ENCODE measurements at places on chromosomes 4 and X.

DNA sequence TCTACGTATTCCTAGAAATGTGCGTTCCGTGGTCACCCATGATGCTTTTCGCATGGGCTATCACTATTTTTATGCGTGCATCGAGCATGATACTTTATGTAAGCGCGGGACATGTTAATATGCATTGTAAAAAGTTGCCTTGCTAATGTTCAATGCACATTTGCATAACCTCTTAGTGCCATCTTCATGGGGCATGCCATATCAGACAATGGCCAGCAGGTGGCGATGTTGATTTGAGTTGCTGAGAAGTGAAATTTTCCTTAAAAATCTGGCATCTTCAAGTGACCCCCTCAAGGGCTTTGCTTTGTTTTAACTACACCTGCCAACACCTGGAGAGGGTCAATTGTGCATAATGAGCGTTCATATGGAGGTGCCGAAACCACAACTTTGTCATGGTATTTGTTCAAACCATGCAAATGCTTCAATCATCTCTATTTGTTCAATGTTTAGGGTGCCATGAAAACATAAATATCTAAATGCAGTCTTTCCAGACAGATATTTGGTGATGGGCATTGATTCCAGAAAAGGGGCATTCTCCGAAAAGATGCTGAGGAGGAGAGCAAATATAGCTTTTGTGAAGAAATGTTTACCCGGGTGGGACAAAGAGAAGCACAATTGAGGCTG is 833.9 kb upstream of the PRKX start:
- DNase-seq: peak; percentile 57

GRCh38 chrX:119693996-119694451 is 1.1 kb upstream of the SEPTIN6 start:
- no peak for DNase-seq

DNA sequence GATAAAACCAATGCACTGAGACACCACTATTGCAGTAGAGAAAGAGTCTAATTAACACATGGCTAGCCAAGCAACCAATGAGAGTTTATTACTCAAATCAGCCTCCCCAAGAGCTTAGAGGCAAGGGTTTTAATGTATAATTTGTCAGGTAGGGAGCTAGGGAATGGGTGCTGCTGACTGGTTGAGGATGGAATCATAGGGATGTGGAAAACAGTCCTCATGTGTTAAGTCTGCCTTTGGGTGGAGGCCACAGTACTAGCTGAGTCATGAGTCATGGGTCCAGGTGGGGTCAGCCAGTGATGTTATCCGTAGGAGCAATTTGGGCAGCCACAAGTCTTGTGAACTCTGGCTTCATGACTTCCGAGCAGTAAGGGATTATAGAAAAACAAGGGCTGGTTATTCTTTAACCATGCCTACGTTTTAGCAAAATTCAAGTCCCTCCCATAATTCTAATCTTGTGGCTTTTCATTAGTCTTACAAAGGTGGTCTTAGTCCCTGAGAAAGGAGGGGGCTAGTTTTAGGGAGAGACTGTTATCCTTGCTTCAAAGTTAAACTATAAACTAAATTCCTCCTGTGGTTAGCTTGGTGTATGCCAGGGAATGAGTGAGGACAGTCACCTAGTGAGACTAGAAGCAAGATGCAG is 25.1 kb upstream of the PLAC8 start:
- DNase-seq: no peak

DNA sequence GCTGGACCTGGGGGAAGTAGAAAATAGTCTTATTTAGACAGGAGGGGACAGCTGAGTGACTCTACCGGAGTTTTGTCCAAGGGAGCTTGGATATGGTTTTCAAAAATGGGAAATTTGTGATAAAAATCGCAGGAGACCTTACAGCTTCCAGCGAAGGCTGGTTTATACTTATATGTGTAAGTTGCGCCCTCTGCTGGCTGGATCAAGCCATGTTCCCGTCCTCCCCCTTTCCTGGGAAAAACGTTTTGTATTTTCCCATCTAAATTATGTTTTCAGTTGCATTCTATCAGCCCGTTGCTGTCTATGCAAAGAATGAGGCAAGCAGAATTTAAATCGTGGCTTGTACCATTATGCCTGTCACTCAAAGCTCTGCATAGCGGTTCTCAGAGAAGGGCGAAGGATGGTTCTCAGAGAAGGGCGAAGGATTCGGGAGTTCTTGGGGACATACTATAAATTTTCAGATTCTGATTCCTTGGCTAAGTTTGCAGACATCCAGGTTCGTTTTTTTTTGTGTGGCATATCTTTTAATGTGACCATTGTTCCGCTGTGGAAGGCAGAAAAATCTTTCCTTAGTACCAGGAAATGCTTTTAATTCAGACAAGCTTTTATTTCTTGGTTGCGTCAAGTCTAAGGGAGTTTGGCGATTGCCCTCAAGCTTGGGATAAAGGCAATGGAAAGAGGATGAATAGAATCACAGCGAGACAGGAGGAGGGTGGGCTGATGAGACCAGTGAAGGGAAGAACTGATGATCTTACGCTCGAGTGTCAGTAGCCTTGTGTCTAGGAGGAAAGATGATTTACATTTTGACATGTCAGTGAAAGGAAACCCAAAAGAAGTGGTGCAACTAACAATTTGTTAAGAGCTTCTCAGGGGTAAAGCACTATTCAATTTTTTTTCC is 128.5 kb upstream of the ARX start:
- DNase-seq: peak; percentile 68

GRCh38 chr4:188714907-188715306 is 575.7 kb downstream of the TRIML1 start:
- no peak for DNase-seq

- DNase-seq: no peak
Measured at GRCh38 chr4:159606835-159607234, 504.0 kb downstream of the RAPGEF2 start.

GRCh38 chrX:74293343-74293946 is 10.5 kb upstream of the ZCCHC13 start:
- peak; percentile 87 for DNase-seq

DNA sequence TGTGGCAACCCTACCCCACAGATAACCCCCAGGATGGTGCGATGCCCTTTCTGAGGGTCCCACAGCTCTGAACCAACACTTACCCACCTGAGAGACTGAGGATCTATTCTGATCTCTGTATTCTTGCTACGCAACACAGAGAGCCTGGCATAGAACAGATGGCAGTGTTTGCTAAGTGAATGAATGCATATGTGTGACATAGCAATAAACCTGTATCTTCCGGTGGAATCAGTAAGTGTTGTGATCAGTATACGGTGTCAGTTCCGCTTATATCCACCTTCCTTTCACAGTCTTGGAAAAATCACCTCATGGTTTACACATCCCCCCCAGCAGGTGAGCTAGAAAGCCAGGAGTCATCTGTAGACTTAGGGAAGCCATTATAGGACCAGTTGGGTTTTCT is 5.9 kb upstream of the HSD17B10 start:
- DNase-seq: no peak

DNA sequence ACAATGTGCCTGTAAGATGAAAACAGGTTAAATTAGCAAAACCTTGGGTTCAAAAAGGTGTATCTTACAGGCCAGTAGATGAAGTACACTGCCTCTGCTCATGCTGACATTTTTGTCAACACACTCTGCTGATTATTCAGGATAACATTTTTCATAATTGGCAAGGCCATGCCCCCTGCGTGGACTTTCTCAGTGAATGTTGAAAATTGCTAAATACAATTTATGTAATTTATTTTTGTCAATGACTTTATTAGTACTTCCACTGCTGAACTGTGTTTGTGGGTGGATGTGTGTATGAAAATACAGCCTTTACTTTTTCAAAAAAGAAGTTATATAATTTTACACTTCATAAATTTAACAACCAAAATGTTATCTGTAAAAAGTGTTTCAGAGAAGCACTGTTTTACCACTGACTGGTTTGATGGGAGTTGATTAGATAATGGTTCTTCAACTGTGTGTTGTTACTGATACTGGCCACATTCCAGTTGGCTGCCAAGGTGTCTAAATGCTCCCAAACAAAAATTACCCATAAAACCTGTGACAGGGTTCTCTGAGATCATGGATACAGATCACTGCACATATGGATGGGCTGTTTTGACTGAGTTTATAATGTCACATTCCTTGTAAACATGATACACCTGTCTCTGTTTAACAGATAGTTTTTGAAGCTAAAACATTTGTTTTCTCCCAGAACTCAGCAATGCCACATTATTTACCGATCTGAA is 151.9 kb upstream of the SLC7A11 start:
- DNase-seq: peak; percentile 34

DNA sequence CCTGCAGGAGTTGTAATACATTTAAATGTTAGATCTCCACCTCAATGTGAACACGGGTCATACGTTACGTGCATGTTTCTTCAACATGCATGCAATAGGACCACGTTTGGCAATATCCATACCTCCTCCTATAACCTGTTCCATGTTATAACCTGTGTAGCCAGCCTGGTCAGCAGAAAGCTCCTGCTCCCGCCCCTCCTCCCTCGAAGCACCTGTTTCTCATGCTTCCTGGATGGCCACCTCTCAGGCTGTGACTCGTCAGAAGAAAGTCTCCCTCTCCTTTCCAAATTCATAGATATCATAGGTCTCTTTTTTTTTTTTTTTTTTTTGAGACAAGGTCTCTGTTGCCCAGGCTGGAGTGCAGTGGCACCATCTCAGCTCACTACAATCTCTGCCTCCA is 96.5 kb downstream of the HMX1 start:
- DNase-seq: no peak

GRCh38 chrX:15903186-15903681 is 48.6 kb upstream of the AP1S2 start:
- DNase-seq: peak; percentile 24

GRCh38 chrX:131704136-131704695 is 160.3 kb downstream of the OR13H1 start:
- DNase-seq: no peak

Data from hematopoietic multipotent progenitor cell treated with erythropoietin and hydrocortisone succinate and interleukin-3 and kit ligand, for 6 days (in vitro differentiated cells).